Left colon (tissue), 2 donors: ENCODE measurements at places on chromosomes 6 and 20. TPM values are rescaled to one million over a fixed set of nuclear protein-coding genes. Genes with fewer than 3 reads are reported as not detected.

DNA sequence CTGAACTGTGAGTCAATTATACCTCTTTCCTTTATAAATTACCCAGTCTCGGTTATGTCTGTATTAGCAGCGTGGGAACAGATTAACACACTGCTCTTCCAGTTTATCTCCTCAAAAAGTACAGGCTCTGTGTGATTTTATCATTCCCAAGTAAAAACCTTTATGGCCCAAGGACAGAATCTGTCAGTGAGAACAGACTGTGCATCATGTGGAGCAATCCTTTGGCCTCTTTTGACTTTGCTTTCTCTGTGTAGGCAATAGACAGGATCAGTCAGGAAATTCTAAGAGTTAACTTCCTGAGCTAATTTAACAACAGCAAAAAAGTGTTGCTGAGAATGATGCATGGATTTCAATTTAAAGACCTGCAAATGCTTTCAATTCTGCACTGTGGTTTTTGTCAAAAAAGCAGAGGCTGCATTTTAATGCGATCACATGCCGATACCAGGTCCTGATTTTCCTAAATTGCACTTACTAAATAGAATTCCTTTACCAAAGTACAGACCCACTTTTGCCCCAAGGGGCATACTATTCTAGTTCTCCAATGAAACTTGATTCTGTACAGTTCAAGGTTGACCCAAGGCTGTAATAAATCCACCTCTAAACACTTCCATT is 246.7 kb upstream of the MARCKS start:
- DNase-seq, result no peak

- no peak for DNase-seq
Measured at GRCh38 chr6:10230531-10230930, 184.3 kb downstream of the TFAP2A start.

GRCh38 chr6:122050242-122050755 is 349.2 kb upstream of the HSF2 start:
- DNase-seq, result no peak

The PLCB1 gene
- total RNA-seq, result 10.9 TPM

The SLC17A2 gene
- total RNA-seq, result not detected

DNA sequence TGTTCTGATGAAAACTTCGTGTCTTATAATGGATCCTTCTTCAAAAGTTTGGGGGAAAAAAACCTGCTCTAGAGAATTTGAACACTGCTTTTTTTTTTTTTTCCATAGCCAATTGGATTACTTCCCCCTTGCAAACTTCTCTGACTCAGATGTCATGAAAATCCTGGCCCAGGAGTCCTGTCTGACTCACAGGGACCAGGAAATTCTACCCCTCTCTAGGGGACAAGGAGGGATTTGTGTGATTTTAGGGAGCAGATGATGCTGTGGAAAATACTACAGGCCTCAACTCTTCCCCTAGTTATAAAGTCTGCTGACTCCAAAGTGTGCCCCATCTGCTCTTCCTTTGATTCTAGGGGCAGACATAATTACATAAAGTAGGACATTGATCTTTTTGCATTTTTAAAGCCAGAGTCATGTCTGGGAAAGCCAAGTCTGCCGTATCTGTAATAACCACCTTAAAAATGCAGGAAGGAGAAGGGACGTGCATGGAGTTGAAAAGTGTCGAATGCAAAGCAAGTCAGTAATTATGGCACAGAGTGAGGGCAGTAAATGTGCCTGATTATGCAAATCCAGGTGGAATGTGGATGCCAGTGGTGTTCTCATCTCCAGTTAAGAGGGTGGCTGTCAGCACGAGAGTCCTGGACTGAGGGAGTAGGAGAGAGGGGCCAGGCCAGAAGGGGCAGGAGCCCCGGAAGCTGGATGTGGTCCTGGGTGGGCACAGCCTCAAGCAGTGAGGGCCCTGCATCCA is 144.3 kb upstream of the SULF2 start:
- DNase-seq, result no peak

DNA sequence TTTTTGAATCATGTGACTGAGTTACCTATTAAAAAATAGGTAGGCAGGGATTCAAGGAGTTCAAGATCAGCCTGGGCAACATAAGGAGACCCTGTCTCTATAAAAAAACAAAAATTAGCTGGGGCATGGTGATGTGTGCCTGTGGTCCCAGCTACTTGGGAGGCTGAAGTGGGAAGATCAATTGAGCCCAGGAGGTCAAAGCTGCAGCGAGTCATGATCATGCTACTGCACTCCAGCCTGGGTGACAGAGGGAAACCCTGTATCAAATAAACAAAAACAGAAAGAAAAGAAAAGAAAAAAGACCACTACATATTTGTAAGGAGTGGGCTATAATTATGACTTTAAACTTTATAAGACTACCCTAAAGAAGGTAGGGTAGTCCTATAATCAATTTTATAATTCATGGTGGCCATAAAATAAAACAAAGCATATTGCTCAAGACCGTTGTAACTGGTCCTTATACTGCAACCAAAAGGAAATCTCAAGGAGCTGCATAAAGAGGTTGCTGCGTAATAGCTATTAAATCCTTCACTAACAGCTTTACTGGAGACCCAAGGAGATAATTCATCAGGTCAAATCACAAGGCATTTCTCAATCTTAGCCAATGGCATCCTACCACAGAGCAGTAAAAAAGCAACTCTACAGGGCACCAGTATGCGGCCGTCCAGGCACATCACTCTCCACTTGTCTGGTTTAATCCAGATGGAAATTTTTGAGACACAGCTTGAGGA is 13.5 kb downstream of the PIGU start:
- no peak for DNase-seq

The TUBB2B gene
- total RNA-seq, result 2.7 TPM

DNA sequence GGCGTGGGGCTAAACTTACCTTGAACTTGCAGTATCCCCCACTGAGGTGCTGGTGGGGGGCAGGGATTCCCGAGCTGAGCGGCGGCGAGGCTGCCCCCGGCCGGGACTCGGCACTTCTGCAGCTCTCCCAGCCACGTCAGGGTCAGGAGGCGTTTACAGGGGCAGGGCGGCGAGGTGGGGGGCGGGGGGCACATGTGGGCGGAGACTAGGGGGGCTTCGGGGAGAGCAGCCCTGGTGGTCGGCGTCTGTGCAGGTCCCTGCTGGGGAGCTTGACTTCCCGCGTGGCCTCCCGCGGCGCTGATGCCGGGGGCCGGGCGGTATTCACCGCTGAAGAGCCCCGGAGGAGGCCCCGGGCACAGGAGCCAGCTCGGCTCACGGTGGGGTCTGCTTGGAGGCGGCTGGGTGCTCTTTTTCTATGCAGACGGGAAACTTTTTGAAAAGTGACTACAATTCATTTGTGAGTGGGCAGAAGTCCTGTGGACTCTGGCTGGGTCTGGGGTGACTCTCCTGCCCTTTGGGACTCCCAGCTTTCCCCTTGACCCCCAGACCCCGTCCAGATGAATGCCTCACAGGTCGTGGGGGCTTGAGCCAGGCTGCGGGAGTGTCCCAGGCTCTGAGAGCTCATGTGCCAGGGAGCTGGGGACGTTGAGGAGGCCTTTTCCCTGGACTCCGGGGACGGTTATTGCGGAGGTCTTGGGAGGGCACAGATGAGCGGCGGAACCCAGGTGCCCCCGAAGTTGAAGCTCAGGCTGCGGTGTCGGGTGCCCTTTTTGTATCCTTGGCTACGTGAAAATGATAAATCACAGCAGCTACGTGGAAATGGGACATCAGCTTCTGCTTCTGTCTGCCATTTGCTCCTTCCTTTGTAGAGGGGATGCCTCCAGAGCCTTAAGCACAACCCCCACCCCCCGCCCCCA is 75.9 kb upstream of the GATA5 start:
- DNase-seq, result no peak

GRCh38 chr6:3738381-3739131 is 13.0 kb downstream of the PXDC1 start:
- DNase-seq, result no peak

The OPN5 gene
- not detected for total RNA-seq

GRCh38 chr6:150681578-150682395 is 82.1 kb downstream of the PLEKHG1 start:
- no peak for DNase-seq

DNA sequence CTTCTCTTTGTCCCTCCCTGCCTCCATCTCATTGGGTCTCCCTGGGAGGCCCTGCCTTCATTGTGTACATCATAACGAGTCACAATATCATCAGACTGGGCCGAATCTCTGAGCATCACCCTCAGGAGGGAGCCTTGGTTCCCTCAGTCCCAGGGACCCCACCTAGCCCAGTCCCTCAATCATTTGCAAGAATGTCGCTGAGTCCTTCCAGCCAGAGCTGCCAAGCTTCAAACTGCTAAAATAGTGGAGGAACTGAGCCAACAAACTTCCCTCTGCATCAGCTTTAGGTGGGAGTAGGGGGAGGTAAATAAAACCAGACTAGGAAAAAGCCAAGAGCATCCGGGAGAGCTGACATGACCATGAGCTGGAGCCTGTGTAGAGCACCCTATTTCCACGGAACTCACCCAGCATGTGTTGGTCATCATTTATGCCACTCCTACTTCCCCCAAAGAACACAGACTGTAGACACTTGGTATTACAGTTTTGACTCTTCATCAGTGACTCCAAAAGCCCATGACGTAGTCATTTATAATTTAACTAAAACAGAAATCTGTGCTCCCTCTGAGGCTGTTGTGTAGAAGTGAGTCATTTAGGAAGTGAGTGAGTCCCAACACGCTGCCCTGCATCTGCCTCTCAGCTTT is 28.8 kb upstream of the IL17A start:
- no peak for DNase-seq

The NXT1 gene
- 10.0 TPM for total RNA-seq

The LTA gene
- 0.36 TPM for total RNA-seq

GRCh38 chr6:13462458-13463327 is 24.7 kb downstream of the GFOD1 start:
- no peak for DNase-seq

DNA sequence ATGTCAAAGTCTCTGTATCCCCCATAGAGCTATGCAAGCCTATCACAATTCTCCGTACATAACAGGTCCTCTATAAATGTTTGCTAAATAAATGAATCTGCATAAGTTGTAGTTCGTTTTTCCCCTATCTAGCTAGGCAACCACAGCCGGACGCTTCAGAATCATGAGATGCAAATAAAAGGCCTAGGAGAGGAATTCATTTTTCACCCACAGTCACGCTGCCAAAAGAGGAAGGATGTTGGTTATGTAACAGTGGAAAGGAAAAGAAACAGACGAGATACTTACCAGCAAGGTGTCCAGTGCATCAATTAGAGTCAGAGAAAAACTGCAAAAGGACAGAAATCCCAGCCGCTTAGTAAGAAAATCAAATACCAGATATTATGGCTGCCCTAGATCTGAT is 2.4 kb downstream of the EDEM2 start:
- no peak for DNase-seq

DNA sequence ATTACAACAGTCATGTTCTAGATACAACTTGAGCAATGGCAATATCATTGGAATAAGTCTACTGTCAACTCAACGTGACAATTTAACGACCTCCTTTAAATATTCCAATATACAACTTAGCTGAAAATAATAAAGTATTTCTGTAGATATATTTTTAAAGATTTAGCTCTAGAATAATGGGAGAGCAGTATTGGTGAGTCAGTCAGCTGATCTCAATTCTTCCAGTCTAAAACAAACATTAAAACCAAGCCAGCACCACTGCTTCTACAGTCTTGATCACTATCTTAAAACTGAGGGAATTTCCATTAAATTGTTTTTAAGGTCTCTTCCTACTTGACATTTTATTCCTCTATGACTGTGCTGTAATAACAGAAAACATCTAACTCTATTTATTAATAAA is 38.2 kb downstream of the NOL7 start:
- DNase-seq, result no peak

DNA sequence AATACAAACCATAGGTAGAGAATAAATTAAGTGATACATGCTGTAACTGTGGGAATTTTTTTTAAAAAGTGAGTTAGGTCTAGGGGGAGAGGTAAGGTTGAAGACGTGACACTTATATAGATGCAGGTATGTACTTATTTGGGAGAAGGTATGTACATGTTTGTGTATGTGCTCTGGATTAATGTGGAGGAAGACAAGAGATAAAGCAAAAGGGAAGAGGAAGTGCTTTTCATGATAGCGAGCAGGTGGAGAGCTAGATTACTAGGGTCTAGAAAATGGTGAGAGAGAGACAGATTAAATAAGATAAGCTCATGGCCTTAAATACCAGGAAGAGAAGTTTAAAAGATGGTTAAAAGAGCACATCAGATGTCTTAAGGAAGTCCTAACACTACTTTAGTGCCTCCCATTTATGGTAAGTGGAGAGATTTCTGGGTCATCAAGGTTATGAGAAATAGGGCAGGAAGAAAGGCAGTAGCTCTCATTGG is 92.5 kb downstream of the MAN1A1 start:
- no peak for DNase-seq

GRCh38 chr20:52539891-52540290 is 348.3 kb upstream of the ZFP64 start:
- no peak for DNase-seq

GRCh38 chr6:130632897-130633296 is 194.3 kb upstream of the SMLR1 start:
- no peak for DNase-seq

DNA sequence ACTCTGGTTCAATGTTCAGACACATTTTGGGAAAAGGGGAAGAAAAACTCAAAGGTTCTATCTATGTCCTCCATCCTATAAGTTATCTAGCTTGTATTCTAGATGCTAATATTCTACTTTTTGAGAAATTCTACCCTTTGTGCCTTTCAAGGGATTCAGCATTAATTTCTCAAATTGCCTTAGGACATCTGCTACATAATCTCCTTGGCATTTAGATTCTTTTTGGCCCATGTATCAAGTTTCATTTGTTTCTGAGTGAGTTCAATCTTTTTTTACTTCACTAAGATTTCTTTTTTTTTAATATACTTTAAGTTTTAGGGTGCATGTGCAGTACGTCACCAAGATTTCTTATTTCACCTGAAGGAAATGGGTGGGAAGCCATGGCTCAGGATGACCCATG is 232.7 kb upstream of the TENT5A start:
- no peak for DNase-seq

GRCh38 chr6:132443206-132443605 is 41.9 kb upstream of the MOXD1 start:
- no peak for DNase-seq
